ENCODE measurements at places on chromosomes 1 and 21. TPM values are rescaled to one million over a fixed set of nuclear protein-coding genes. Genes with fewer than 3 reads are reported as not detected.

DNA sequence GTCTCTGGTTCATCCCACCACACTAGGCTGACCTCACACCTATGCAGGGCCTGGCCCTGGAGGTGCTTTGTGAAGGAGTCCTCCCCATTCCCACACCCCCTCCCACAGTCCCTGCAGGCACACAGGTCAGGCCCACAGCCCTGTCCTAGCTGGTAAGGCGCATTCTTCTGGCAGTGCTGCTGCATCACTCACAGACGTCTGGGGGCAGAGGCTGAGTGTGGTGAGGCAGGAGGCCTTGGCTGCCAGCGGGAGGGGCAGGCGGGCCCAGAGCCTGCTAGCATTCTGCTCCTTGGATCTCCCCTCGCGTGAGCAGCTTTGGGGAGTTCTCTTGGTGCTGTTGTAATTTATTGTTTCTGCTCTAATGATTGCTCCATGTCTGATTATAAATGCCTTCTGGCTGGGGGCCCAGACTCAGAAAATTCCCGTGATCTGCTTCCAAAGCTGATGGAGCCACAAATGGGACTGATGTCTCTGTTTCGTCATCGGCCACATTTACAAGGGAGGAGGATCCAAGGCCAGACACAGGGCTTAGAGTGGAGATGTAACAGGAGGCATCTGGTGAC, 62.9 kb downstream of the TRABD2B start:
- DNase-seq, result peak; percentile 70

Gene DNASE2B
- not detected for total RNA-seq

DNA sequence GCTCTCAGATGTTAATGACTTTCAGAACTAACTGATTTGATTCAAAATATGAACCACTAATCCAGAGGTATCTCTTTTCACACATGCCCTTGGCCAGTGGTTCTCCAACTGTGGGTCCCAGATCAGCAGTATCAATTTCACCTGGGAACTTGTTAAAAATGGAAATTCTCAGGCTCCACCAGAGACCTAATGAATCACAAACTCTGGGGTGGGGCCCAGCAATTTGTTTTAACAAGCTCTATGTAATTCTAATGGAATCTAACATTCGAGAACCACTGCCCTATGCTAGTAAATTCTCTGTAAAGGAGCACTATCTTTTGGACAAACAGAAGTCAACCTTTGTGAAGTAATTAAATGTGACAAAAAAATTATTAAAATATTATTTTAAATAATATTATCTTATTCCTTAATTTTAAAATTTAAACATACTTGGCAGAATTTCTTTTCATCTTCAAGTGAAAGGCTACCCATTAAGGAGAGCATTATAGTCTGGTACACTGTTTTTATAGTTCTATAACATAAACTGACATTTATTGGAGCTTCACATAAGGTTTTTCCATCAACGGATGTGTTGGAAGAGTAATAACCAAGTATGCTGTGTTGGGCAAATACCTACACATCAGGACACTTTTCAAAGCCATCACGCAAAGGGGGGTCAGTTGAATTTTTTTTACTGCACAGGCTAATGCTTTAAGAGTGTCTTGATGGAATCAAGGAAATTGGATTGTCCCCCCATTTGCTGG, 130.4 kb downstream of the LHX4 start:
- DNase-seq, result no peak

- DNase-seq, result no peak
Measured at GRCh38 chr1:204507317-204508105, 8.7 kb upstream of the MDM4 start.

Gene ELF3
- total RNA-seq, result 6.0 TPM

GRCh38 chr1:196098000-196098399, 510.2 kb downstream of the KCNT2 start:
- DNase-seq, result no peak

Gene PROX1
- total RNA-seq, result 128 TPM

DNA sequence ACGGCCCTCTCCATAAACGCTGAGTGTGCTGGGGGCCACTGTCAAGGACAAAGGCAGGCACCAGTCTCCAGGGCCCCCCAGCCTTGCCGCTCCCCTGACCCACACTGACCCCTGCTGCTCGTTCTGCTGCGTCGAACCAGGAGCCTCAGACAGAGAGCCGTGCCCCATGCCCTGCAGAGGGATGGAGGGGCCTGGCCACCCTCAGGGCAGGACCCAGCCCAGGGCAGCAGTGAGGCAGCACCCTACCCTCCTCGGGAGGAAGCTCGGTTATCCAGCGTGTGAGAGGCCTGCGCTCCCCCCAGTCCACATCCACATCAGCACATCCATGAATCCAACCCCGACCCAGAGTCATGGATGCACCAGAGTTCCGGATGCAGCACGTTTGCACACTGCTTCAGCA, 15.1 kb downstream of the WDR4 start:
- DNase-seq, result no peak
